ENCODE measurements at places on chromosomes 13 and 19.

DNA sequence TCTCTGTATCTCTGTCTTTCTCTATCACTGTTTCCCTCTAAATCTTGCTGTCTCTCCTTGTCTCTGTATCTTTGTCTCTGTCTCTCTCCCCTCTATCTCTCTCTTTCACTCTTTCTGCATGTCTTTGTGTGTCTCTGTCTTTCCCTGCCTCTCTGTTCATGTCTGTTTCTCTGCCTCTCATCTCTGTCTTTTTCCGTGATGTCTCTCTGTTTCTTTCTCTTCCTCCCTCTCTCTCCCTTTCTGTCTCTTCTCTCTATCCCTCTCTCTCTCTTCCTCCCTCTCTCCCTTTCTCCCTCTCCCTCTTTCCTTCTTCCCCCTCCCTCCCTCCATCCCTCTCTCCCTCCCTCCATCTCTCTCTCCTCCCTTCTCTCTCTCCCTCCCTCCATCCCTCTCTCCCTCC, 56.7 kb upstream of the NFIC start:
- no peak for DNase-seq

- DNase-seq = no peak
These were observed 1.3 kb upstream of the ZNF30 start for GRCh38 chr19:34925278-34925855.

GRCh38 chr19:45442778-45443461, 19.2 kb upstream of the ERCC1 start:
- no peak for DNase-seq

GRCh38 chr19:40800997-40801377, 2.0 kb downstream of the EGLN2 start:
- no peak for DNase-seq

DNA sequence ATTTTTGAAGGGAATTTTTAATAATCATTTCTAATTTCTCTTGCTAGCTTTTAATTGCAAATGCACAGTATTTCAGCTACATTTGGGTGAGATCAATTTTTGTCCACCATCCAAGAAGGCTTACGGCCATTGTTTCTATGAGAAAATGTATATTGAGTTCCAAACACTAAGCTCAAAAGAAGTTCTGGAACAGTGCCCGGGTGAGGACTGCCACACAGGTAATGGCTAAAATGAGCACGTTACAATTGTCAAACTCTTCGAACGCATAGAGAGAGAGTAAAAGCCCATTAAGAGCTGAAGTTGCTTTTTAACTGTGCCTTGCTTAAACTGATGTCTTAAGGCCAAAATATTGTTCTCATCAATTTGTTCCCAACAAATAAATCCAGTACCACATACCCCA, 755.0 kb downstream of the DIAPH3 start:
- no peak for DNase-seq

GRCh38 chr19:13181747-13182388, 31.7 kb downstream of the IER2 start:
- DNase-seq = no peak

- no peak for DNase-seq
These were observed 526.0 kb upstream of the SPRY2 start for GRCh38 chr13:80866921-80867320.

DNA sequence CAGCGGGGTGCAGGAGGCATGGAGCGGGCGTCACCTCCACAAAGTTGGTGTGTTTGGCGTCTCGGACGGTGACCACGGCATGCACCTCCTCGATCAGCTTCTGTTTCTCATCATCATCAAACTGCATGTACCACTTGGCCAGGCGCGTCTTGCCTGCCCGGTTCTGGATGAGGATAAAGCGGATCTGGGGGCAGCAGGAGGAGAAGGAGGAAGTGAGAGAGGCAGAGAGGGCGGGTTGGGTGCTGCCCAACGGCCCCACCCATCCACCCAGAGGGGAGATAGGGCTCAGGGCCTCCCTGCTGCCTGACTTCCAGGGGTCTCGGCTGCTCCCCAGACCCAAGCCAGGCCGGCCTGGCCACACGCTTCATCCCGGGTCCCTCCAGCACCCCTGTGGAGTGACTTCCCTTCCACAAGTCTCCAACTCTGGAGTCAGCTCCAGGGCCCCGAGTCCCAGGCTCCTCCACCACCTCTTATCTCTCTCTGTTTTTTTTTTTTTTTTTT, 4.6 kb downstream of the AP2S1 start:
- DNase-seq = no peak

DNA sequence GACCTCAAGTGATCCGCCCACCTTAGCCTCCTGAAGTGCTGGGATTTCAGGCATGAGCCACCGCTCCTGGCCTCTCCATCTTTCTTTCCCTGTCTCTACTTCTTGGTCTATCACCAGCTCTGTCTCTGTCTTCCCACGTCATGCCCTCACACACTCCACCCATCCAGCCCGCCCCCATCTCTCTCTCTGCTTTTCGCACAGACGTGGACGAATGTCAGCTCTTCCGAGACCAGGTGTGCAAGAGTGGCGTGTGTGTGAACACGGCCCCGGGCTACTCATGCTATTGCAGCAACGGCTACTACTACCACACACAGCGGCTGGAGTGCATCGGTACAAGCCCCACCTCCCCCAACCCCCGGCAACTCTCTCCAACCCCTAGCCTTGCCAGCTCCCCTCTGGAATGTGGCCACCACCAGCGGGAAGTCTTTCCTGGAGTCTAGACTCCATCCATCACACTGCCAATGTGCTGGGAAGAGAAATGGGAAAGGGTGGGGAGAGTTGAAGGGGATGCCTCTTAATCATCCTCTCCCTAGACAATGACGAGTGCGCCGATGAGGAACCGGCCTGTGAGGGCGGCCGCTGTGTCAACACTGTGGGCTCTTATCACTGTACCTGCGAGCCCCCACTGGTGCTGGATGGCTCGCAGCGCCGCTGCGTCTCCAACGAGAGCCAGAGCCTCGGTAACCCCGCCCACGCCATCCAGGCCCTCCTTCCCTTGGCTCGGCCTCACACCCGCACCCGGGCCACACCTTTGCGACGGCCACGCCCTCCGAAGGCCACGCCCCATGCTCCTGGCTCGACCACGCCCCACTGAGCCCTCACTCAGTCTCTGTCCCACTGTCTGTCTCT, 22.5 kb downstream of the LTBP4 start:
- DNase-seq = no peak

Measured in T follicular helper cell (primary cell).